ENCODE measurements at places on chromosomes 12 and 14. TPM values are rescaled to one million over a fixed set of nuclear protein-coding genes. Genes with fewer than 3 reads are reported as not detected.

The VIPAS39 gene
- 19.6 TPM for total RNA-seq

DNA sequence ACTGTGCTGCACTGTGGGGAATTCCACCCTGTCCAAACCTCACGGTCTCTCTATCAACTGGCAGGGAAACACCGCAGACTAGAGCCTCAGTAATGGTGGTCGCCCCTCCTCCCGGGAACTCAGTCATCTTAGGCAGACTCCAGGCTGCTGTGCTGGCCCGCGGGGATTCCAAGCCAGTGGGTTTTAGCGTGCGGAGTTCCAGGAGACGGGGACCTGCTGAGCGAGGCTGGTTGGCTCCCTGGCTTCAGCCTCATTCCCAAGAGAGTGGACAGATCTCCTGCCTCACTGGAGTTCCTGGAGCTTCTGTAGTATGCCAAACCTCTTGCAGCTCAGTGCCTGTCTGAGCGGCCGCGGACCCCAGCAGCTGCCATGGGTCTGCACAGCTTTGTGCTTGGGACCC is 455.6 kb downstream of the CCDC91 start:
- H3K4me1 ChIP-seq: no peaks in the 10 kb centered on the region
- H3K27me3 ChIP-seq: no peaks in the 10 kb centered on the region
- no peak overlapping the region for H3K4me3 ChIP-seq
- H3K27ac ChIP-seq: no peak overlapping the region
- DNase-seq: no peak

- DNase-seq: no peak
- no peaks in the 10 kb centered on the region for H3K27me3 ChIP-seq
- no peak overlapping the region for H3K27ac ChIP-seq
- no peaks in the 10 kb centered on the region for H3K36me3 ChIP-seq
- no peaks in the 10 kb centered on the region for H3K4me1 ChIP-seq
These were observed 55.1 kb downstream of the MED13L start for GRCh38 chr12:116222358-116222757.

The EML1 gene
- 32.9 TPM for total RNA-seq

The RND1 gene
- total RNA-seq: 16.2 TPM

The EXOC3L4 gene
- not detected for total RNA-seq

DNA sequence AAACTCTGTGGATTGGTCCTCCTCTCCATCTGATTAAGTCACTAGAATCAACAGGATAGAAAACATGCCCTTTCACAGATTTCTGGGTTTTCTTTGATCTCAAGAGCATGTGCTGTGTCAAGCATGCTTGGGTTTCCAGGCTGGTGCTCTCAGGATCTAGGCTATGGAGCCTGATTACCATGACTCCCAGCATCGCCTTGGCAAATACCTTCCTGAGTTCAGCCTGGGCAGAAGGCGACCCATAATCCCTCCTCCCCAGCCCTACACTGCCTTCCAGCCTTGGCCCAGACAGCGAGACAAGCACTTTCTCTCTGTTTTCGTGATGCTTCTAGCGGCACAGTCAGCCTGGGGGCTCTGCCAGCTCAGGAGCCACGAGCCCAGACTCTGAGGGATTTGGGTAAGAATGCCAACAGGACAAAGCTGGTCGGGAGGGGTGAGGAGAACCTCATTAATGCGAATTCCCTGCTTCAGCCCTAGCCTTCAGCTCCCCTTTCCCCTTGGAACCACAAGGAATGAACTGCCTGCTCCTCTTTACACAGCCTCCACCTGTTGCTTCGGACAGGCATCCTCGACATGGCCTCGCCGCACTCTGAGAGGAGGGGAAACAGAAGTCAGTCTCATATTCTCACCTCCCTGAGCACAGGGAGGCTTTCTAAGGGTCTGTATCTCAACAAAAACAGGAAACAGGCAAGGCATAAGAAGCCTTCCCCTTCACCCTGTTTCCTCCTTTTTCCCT is 227.1 kb downstream of the MSRB3 start:
- H3K27me3 ChIP-seq: no peaks in the 10 kb centered on the region
- H3K4me1 ChIP-seq: peaks cover 2% of the 10 kb centered on the region
- H3K36me3 ChIP-seq: no peaks in the 10 kb centered on the region

GRCh38 chr14:97328743-97329142 is 531.6 kb downstream of the VRK1 start:
- DNase-seq: no peak
- H3K27ac ChIP-seq: no peak overlapping the region
- no peaks in the 10 kb centered on the region for H3K36me3 ChIP-seq

Data from H1 (cell line).